ENCODE measurements at places on chromosomes 12 and 14.

DNA sequence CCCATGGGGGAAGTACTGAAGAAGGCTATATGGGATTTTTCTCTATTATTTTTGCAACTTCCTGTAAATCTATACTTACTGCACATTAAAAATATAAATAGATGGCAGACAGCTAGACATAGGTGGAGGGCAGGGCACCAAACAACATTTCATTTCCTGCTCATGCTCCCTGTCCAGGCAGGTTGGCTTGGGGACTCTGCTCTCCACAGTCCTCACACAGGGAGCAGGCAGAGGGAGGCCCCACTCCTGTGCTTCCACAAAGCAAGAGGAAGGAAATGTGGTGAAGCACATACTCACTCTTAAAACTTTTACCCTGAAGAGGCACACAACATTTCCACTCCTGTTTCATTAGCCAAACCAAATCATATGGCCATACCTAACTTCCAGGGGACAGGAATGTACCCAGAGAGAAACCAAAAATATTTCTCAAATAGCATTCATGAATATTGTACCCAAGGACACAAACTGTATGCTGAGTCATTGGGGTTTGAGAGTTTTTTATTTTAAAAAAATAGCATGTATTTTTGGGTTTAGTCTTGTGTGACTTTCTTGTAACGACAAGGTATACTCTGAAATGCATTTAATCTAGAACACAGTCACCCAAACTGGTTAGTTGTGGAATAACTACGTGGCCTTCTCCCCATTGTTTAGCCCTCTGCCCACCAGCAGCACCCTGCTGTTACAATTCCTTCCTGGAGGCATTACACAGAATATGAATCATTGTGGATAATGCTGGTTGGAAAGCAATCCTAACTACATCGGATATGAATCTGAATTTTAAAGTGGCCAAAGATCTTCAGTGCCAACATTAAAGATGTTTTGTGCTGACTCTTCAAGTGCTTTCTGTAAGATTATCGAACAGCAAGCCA, 40.9 kb downstream of the RTN1 start:
- DNase-seq, result no peak

DNA sequence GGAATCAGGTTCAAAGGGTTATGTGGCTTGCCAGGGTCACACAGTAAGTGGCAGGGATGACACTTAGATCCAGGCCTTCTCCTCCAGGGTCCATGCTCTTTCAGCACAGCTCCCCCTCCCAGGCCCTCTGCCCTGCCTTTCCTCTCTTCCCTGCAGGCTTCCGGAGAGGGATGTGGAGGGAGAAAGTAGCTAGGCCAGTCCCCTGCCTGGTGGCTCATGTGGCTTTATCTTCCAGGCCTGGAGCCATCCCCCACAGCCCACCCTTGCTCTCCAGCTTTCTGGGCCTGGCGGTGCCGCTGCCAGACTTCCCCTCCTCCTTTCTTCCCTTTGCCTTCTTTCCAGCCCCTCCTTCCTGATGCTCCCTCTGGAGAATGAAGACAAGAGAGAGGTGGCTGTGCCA, 1.7 kb downstream of the PSMB11 start:
- DNase-seq, result no peak

GRCh38 chr12:65122703-65123102, 1.6 kb upstream of the WIF1 start:
- no peak for DNase-seq

GRCh38 chr14:94342334-94342934, 19.3 kb upstream of the SERPINA6 start:
- peak; percentile 29 for DNase-seq

DNA sequence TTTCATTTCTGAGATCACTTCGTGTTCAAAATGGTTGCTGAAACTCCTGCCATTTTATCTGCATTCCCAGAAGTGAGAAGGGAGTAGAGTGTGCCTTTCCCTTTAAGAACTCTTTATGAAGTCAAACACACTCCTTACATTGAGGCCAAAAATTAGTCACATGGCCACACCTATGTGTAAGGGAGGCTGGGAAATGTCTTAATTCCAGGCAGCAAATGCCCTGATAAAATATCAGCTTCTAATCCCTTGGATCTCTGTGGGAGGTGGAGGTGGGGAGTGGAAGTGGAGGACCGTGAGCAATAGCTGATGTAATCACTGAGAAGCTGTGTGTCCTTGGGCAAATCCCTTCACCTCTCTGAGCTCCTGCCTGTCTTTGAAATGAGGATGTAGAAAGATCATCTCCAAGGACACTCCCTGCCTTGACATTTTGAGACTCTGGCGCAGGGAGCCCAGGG, 22.7 kb upstream of the ANKRD9 start:
- DNase-seq, result no peak

DNA sequence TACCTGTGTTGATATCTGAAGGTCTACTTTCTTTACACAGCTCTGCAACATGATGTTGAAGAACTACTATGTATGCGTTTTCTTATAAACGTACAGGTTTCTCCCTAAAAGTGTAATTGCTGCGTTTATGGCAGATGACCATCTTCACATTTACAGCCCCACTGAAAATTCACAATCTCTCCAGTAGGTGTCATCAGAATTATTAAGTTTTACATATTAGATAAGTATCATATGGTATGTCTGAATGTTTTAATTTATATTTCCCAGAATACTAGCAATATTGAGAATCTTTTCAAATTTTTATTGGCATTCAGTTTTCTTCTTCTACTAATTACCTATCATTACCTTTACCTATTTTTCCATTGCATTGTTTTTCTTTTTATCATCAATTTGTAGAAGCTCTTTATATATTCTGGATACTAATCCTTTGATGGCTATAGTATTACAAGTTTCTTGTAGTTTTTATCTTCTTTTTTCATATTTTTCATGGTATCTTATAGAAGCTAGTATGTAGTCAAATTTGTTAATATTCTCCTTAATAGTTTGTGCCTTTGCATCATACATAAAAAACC, 123.5 kb downstream of the CAPZA3 start:
- DNase-seq, result no peak

DNA sequence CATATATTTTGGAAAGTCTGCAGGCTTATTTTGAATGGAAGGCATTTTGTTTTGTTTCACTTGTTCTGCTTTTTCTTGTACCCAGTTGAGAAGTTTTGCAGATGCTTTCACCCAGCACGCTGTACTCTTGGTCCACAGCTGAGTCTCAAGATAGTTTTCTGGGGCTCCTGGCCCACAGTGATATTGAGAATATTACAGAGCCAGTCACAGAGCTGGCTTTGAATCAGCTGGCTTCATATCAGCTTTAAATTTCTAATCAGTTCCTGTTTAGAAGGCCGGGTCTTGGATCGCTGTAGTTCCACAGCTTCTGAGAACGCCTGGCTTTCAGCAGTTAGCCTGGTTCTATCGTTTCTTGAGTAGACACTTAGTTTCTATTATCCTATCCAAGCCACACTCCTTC, 32.5 kb upstream of the PARP11 start:
- DNase-seq, result no peak

DNA sequence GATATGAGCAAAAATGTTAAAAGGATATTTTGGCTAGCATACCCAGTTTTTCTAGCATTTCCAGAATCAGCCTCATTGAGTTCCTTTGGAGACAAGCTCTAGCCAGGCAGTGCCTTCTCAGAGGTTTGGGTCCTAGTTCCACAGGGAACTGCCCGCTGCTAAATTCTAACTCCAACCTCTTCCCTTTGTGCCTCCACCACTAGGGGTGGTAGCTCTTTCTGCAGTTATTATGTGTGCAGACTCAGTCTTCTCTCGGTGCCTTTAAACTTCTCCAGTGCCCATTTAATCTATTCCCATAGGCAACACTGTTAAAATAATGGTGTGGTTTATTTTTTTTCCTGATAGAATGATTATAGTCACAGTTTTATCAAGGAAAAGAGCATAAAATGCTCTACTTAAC, 21.5 kb upstream of the SLC25A3 start:
- DNase-seq, result no peak

GRCh38 chr12:114678028-114678427, 5.9 kb downstream of the TBX3 start:
- no peak for DNase-seq

- DNase-seq, result no peak
Observed at GRCh38 chr14:93046705-93047050, 69.0 kb downstream of the ITPK1 start.

GRCh38 chr14:99387880-99388279, 92.8 kb downstream of the SETD3 start:
- no peak for DNase-seq

DNA sequence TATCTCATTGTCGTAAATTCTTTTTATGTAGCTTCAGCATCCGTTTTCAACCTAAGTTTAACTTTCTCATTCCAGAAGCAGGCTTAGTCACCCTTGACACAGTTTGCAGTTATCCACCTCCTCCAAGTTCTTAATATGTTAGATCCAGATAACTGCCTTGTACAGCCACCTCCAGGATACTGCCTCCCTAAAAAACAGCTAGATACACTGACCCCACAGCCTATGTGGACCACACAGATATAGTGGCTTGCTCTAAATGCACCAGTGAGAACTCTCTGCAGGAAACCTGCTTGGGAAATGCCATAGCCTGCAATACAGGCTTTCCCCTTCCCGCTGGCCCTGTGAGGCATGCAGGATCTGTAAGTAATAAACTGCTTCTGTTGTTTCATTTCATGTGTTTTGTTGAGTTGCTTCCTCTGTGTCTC, 11.1 kb upstream of the RTL1 start:
- no peak for DNase-seq

- DNase-seq, result no peak
Observed at GRCh38 chr12:24562771-24563431, 386.0 kb downstream of the BCAT1 start.

DNA sequence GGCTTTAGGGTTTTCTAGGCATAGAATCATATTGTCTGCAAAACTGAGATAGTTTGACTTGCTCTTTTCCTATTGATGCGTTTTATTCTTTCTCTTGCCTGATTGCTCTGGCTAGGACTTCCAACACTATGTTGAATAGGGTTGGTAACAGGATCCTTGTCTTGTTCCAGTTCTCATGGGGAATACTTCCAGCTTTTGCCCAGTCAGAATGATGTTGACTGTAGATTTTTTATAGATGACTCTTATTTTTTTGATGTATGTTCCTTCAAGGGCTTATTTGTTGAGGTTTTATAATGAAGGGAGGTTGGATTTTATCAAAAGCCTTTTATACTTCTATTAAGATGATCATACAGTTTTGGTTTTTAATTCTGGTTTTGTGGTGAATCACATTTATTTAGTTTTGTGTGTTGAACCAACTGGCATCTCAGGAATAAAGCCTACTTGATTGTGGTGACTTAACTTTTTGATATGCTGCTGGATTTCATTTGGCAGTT, 478.2 kb downstream of the TMEM117 start:
- no peak for DNase-seq

DNA sequence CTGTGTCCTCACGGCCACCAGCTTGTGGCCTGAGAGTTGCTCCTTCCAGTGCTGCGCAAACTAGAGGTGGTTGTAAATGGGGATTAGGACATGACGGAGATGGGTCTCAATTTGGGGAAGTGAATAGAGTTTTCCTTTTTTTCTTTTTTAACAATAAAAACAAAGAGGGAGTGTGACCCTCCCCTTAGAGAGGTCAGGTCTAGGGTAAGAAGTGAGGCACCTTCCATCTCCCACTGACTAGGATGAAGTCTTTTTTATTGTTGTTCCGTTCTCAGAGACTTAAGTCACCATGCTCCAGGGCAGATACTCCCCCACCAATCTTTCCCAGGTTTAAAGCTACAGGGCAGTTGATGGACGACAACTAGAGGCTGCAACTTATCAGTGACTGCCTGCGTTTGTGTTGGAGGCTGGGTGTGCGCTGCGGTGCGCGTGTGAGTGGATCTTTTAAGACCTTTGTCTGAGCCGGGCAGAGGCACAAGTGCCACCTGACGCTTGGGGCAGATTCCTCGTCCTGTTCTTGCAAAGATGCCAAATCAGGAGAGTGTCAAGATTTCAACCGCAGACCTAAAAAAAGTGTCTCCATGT, 2.1 kb upstream of the GSC start:
- no peak for DNase-seq

- DNase-seq, result no peak
Observed at GRCh38 chr12:645563-646071, 17.6 kb downstream of the NINJ2 start.

- DNase-seq, result no peak
Observed at GRCh38 chr12:106919910-106920544, 35.7 kb upstream of the TMEM263 start.

DNA sequence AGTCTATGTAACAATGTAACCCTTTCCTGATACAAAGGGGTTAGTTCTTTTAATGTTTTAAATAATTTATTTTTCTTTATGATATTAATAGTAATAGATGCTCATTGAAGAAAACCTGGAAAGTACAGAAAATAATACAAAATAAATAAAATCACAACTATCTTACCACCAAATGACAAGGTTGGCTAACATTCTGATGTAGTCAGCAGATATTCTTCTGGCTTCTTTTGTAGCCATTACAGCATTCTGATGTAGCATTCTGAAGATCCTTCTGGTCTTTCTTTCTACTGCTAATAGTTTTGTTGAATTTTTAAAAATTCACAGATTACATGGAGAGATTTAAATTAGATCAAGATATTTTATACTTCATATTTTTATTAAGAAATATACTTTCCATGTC, 301.6 kb downstream of the AKAP6 start:
- no peak for DNase-seq

DNA sequence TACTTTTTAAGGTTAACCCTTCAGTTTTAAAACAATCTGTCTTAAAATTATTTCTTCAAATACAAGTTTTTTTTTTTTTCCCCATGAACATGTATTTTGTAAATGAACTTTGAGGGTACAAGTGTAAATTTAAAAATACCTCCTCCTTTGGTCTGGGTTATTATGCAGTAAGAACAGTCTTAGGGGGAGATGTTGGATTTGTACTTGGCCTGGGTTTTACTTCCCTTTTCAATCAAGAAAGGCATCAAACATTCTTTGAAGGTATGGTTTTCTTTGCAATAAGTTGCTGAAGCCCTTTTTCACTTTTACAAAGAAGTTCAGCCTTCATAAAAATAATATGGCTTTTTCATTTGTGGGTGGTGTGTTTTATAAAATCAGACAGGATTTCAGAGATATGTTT, 20.5 kb downstream of the WBP11 start:
- no peak for DNase-seq

DNA sequence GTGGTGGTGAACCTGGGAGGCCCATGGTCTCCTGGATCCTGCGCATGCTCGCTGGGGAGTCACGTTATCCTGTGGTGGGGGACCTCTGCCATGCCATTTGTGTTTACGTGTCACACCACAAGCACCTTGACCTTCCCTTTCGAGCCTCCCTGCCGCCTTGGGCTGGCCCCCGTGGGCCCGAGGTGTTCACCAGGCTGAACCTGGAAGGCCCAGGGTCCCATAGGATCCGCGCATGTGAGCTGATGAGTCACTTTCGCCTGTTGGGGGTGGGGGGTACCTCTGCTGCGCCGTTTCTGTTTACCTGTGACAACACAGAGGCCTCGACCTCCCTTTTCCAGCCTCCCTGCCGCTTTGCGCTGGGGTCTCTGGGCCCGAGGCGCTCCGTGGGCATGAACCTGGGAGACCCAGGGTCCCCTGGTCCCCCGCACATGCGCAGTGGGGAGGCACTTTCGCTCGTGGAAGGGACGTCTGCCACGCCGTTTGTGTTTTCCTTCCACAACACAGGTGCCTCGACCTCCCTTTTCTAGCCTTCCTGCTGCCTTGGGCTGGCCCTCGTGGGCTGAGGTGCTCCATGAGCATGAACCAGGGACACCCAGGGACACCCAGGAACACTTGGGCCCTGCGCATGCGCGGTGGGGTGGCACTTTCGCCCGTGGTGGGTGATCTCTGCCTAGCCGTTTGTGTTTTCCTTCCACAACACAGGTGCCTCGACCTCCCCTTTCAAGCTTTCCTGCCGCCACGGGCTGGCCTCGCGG, 334.1 kb downstream of the ALG10 start:
- no peak for DNase-seq

GRCh38 chr12:66776974-66777373, 98.1 kb upstream of the GRIP1 start:
- peak; percentile 37 for DNase-seq

- no peak for DNase-seq
Observed at GRCh38 chr12:88855301-88855700, 275.0 kb upstream of the KITLG start.

All from activated CD4-positive, alpha-beta T cell treated with anti-CD3 and anti-CD28 coated beads, Interleukin-2, amount 50 U/mL, for 48 hours (primary cell).